ENCODE measurements at places on chromosomes 3 and 15.

- peak; percentile 85 for DNase-seq
Measured at GRCh38 chr15:43440721-43441281, 52.2 kb downstream of the TP53BP1 start.

- no peak for DNase-seq
Measured at GRCh38 chr3:149648525-149648924, 9.3 kb downstream of the WWTR1 start.

GRCh38 chr3:53420831-53421230 is 73.5 kb upstream of the DCP1A start:
- DNase-seq = no peak

GRCh38 chr3:140216249-140216648 is 281.3 kb downstream of the CLSTN2 start:
- no peak for DNase-seq

DNA sequence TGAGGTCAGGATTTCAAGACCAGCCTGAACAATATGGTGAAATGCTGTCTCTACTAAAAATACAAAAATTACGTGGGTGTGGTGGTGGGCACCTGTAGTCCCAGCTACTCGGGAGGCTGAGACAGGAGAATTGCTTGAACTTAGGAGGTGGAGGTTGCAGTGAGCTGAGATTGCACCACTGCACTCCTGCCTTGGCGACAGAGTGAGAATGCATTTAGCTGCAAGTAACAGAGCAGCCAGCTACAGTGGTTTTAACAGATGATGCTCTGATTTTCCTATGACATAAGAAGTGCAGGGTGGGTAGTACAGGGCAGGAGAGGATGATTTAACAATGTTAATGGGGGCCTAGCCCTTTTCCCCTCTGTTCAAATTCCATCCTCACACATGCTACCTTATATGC is 267.9 kb downstream of the RPLP1 start:
- DNase-seq = no peak

DNA sequence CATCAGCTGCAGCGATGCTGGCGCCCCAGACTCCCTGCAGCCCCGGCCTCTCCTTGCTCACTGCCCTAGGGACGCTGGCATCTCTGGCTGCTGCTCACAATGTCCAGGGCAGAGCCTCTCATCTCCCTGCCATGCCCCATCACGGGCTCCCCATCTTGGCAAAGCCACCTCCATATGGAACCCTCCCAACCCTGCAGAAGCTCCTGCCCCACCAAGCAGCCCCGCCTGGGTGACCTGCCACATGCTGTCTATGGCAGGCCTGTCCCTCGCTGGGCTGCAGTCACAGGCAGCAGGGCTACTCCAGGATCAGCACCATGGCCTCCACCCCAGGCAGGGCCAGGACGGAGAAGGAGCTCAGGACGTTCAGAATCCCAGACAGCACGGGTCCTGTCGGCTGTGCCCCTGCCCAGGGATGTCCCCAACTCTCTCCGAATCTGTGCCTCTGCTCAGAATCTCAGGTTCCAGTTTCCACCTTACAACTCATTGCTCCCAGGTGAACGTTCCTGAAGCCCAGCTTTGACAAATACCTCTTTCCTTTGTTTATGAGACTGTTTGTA is 58.4 kb downstream of the PLXNA1 start:
- DNase-seq = no peak

GRCh38 chr3:127525373-127525772 is 65.2 kb downstream of the TPRA1 start:
- no peak for DNase-seq

- DNase-seq = no peak
Measured at GRCh38 chr3:128549283-128550112, 56.5 kb upstream of the GATA2 start.

GRCh38 chr3:44326019-44326418 is 12.5 kb upstream of the TCAIM start:
- no peak for DNase-seq
